ENCODE measurements at places on chromosomes 7 and 10.

DNA sequence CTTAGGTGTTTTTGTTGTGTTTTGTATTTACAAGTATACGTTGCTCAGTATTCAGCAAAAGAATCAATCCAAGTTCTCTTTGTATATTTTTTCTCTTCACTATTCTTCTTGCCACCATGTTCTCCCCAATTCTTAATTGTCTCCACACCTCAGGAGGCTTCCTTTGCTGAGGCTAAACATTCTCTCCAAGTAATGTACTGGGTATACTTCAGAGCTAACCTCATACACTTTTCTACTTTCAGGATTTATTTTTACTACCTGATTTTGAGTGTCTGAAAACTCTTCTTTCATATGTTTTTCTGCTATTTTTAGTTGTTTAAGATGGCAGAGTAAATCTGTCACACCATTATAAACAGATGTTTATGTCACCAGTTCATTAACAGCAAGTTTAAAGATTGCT, 354.8 kb upstream of the KCND2 start:
- no peak for DNase-seq

DNA sequence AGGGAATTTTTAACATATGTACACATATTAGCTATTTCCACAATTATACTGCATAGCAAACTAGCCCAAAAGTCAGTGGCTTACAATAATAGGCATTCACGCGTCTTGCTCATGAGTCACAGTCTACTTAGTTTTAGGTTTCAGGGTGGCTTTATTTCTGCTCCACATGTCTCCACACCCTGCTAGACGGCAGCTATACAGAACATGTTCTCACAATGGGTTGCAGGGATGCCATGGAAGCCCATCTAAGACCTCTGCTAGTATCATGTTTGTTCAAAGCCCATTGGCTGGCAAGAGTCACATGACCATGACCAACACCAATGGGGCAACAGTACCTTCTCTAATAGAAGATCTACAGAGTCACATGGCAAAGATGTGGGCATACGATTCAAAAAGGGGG, 96.3 kb upstream of the NEBL start:
- DNase-seq = no peak

DNA sequence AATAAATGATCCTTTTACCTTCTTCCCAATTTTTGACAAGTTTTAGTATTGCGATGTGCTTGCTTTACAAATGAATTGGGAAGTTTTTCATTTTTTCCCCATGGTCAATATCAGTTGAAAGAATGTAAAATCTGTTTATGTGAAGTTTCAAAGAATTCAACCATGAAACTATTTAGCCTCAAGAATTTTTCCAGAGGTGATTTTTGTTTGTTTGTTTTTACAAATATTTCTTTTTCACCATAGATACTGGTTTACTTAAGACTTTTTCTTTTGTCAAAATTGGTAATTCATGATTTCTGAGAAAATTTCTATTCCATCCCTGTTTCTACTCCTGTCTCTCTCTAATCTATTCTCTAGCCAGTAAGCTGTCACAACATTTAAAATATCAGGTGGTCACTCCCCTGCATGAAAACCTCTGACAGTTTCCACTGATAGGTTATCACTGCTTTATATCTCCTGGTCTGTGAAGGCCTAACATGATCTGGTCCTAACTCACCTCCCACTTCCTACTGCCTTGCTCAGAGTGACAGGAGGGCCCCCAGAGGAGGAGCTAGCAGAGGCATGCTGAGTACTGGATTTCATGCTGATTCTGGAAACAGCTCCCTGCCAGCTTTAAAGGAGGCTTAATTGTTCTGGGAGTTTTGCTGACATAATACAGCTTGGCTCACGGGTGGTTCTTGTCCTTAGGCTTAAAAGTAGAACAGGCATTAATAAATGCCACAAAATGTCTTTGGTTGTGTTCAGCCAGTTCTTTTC, 7.6 kb upstream of the ARMS2 start:
- no peak for DNase-seq

- no peak for DNase-seq
Observed at GRCh38 chr10:12509016-12509793, 159.9 kb downstream of the CAMK1D start.

DNA sequence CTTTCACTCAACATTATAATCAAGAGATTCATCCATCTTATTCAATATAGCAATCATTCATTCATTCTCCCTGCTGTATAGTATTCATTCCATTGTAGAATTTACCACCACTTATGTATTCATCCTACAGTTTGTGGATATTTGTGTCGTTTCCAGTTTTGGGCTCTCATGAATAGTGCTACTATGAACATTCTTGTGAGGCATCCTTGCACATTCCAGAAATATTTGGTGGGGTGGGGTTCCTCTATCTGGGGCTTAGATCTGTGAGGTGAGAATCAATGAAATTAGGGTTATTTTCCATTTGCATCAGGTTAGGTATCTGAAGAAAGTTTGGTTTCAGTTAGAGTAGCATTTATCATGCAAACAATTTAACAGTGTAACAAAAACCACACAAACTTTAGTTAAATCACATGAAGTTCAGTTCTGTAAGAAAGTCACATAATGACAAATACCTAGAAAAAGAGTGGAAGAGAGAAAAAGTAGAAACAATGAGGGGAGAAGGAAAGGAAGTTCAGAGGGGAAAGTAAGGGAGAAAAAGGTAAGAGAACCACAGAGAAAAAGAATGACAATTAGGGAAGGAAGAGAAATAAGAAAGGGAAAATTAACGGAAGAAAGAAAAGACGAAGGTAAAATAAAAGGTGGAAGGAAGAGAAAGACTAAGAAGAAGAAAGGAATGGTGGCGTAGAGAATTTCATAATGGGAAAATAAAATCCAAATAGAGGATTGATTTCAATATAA, 25.3 kb upstream of the CBLL1 start:
- no peak for DNase-seq

Data from CD8-positive, alpha-beta T cell (primary cell).